ENCODE measurements at places on chromosomes 5 and 9. TPM values are rescaled to one million over a fixed set of nuclear protein-coding genes. Genes with fewer than 3 reads are reported as not detected.

STC2 gene
- 53.1 TPM for total RNA-seq

TAF11L10 gene
- total RNA-seq, result not detected

PIP5KL1 gene
- 13.4 TPM for total RNA-seq

GRCh38 chr9:79578891-79579290 is 7.1 kb downstream of the TLE4 start:
- no peak overlapping the region for H3K27ac ChIP-seq
- peaks cover 2% of the 10 kb centered on the region for H3K4me1 ChIP-seq
- H3K4me3 ChIP-seq, result no peak overlapping the region
- H3K27me3 ChIP-seq, result no peaks in the 10 kb centered on the region
- no peak for DNase-seq

- no peak overlapping the region for H3K4me3 ChIP-seq
- peaks cover 41% of the 10 kb centered on the region for H3K4me1 ChIP-seq
- H3K27me3 ChIP-seq, result no peaks in the 10 kb centered on the region
- no peak for DNase-seq
Measured at GRCh38 chr5:124736805-124737188, 9.6 kb downstream of the ZNF608 start.

GRCh38 chr5:443239-444151 is 519 bp downstream of the EXOC3 start:
- H3K27ac ChIP-seq, result no peak overlapping the region
- H3K27me3 ChIP-seq, result no peaks in the 10 kb centered on the region
- DNase-seq, result no peak
- peaks cover 7% of the 10 kb centered on the region for H3K4me1 ChIP-seq
- peaks cover 9% of the 10 kb centered on the region for H3K36me3 ChIP-seq

- H3K4me3 ChIP-seq, result no peak overlapping the region
- H3K36me3 ChIP-seq, result no peaks in the 10 kb centered on the region
- H3K27ac ChIP-seq, result no peak overlapping the region
- peaks cover 12% of the 10 kb centered on the region for H3K4me1 ChIP-seq
- no peak for DNase-seq
Measured at GRCh38 chr5:178529080-178529479, 61.1 kb downstream of the COL23A1 start.

DNA sequence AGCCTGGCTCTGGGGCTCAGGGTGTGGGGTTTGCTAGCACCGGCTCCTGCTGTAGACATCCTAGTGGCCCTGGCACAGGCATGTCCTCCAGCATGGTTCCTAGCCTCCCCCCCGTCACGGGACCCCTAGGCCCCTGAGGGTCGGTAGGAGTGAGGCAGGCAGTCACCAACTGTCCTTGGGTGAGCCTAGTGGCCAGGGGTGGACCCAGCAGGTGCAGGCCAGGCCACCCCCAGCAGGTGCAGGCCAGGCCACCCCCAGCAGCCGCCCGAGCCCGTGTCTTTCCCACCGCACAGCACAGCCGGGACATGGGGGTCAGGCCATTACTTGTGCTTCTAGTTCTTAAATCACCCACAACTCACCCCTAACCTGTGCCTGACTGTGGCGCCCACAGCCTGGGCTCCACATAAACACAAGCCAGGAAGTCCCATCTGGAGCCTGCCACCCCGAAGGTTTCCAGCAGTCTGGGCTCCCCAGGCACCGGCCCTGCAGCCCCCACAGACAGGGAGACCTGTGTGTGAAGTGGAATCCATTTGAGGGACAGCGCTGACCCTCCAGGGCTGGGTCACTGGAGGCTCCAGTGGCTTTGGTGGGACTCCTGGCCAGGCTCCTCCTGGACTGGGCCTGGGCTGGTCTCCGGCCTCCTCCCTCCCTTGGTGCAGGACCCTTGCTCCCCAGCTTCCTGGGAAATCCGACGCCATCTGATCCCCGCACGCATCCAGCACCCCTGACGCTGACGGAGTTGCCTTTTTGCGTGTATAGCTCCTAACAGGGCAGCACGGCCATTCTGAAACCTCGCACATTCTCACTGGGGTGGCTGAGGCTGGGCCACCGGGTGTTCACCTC is 114.1 kb upstream of the LPCAT1 start:
- no peaks in the 10 kb centered on the region for H3K27me3 ChIP-seq
- DNase-seq, result no peak
- no peak overlapping the region for H3K27ac ChIP-seq
- no peak overlapping the region for H3K4me3 ChIP-seq
- peaks cover 17% of the 10 kb centered on the region for H3K4me1 ChIP-seq

GRCh38 chr5:57313716-57314115 is 139.9 kb downstream of the GPBP1 start:
- H3K4me1 ChIP-seq, result no peaks in the 10 kb centered on the region
- no peak overlapping the region for H3K4me3 ChIP-seq
- H3K27ac ChIP-seq, result no peak overlapping the region
- H3K36me3 ChIP-seq, result no peaks in the 10 kb centered on the region
- no peaks in the 10 kb centered on the region for H3K27me3 ChIP-seq

DNA sequence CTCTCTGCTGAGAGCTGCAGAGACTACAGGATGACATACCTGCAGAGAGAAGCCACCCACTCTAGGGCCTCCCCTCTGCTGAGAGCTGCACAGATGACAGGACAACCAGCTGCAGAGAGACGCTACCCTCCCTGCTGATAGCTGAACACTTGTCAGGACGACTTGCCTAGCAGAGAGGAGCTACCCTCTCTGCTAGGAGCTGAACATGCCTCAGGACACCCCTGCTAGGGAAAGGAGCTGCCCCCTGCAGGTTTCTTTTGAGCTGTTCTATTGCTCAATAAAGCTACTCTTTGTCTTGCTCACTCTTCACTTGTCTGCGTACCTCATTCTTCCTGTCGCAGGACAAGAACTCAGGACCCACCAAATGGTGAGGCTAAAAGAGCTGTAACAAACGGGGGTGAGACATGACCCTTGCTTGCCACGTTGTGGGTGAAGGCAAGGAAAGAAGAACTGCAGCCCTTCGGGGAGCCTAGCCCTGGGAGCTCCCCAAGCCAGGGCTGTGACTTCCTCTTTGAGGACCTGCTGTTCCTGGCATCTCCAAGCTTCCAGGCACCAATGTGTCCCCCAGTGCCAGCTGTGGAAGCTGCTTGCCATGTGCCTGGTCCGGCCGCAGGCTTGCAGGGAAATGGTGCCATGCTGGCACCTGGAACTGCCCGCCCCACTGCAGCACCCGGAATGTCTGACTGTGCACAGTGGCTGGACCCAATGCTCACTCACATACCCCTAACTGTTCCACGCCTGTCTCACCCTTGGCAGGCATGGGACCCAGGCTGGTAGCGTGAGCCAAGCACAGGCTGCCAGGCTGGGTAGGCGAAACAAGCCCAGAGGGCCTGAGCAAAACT is 5.1 kb upstream of the TESK1 start:
- H3K27me3 ChIP-seq, result no peaks in the 10 kb centered on the region
- H3K27ac ChIP-seq, result no peak overlapping the region
- H3K4me3 ChIP-seq, result peak overlapping the region; percentile 10
- DNase-seq, result peak; percentile 51
- H3K36me3 ChIP-seq, result no peaks in the 10 kb centered on the region

GRCh38 chr5:108481355-108481931 is 99.5 kb upstream of the FBXL17 start:
- H3K27ac ChIP-seq, result no peak overlapping the region
- H3K36me3 ChIP-seq, result no peaks in the 10 kb centered on the region
- no peaks in the 10 kb centered on the region for H3K4me1 ChIP-seq
